T-helper 2 cell (primary cell): ENCODE measurements at places on chromosomes 12 and 14.

- no peak for DNase-seq
Measured at GRCh38 chr12:28603801-28604200, 413.5 kb downstream of the CCDC91 start.

- DNase-seq = peak; percentile 14
Measured at GRCh38 chr14:96363751-96364336, 518 bp downstream of the GSKIP start.

DNA sequence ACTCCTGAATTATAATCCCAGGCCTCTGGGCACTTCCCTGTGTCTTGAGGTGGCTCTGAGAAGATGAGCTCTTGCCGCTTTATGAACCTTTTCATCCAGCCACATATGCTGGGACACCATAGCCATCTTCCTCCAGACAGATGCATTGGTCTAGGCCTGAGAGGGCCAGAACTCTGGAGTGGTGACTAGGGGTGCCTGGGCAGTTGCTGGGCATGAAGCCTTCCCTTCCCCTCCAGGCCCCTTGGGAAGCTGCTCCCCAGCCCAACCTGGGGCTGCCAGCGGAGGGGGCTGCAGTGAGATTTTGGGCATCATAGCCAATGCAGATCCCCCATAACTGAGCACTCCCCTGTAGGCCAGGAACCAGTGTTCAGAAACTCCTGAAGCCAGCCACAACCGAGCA is 135.2 kb downstream of the GCH1 start:
- DNase-seq = no peak

GRCh38 chr12:111022386-111022785 is 102.0 kb upstream of the MYL2 start:
- no peak for DNase-seq

DNA sequence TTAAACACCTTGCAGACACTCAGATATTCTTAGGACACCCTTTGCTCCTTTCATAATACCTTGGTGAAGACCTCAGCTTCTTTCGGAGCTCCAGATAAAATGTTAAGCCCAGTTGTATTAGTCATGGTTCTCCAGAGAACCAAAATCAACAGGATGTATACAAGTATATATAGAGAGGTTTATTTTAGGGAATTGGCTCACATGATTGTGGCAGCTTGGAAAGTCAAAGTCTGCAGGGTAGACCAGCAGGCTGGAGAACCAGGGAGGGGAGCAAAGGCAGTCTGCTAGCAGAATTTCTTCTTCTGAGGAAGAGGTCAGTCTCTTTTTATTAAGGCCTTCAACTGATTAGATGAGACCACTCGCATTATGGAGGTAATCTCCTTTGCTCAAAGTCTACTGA is 6.9 kb upstream of the IGF1 start:
- DNase-seq = no peak

DNA sequence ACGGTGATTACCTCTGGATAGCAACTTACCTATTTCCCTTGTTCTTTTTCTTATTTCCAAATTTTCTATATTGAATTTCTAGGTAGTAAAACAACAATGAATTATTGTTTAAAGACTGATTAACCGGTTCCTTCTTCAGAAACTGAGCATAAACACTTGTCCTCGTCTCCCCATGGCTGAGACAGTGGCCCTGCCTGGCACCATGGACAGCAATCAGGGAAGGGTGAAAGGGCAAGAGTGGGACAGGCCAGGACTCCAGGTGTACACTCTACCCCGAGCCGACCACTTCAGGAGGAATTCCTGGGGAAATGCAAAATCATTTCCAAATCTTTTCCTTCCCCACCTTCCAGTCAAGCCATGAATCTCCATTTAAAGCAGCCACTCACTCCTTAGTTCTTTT is 48.8 kb upstream of the LTBP2 start:
- no peak for DNase-seq

DNA sequence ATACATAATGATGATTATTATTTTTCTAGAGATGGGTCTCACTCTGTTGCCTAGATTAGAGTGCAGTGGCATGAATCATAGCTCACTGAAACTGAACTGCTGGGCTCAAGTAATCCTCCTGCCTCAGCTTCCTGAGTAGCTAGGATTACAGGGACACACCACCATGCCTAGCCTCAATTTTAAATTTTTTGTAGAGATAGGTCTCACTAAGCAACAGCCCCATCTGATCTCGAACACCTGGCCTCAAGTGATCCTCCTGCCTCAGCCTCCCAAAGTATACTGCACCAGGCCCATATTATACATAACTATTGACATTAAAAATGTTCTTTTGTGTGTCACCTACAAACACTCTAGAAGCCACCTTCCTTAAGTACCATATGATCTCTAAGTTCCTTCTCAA is 3.4 kb downstream of the TXNRD1 start:
- DNase-seq = no peak

- no peak for DNase-seq
Measured at GRCh38 chr14:29940482-29940881, 12.8 kb upstream of the PRKD1 start.

- DNase-seq = no peak
Measured at GRCh38 chr14:92105893-92106142, 564 bp downstream of the ATXN3 start.

DNA sequence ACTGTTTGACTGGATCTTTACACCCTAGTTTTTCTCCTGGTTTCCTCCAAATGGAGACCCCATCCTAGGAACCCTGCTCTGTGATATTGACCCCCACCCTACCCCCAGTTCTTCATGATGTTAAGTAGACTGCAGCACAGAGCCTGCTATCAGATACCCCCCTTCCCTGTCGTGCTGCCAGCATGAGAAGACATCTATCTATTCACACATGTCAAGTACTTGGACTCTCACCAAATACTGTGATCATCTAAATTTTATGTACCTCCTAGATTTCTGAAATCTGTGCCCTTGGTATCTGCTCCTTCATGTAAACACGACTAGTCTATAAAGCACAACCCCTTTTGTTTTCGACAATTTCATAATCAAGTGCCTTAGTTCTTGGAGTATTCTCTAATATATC is 38.9 kb downstream of the FERMT2 start:
- DNase-seq = no peak

- DNase-seq = no peak
Measured at GRCh38 chr14:105083926-105084685, 18.9 kb upstream of the GPR132 start.

GRCh38 chr12:27861428-27862167 is 81.6 kb upstream of the MANSC4 start:
- no peak for DNase-seq

GRCh38 chr12:124434354-124434753 is 133.1 kb downstream of the NCOR2 start:
- DNase-seq = no peak

GRCh38 chr14:80965037-80965436 is 9.6 kb downstream of the TSHR start:
- DNase-seq = no peak

GRCh38 chr14:69504775-69505174 is 20.2 kb downstream of the PLEKHD1 start:
- no peak for DNase-seq

DNA sequence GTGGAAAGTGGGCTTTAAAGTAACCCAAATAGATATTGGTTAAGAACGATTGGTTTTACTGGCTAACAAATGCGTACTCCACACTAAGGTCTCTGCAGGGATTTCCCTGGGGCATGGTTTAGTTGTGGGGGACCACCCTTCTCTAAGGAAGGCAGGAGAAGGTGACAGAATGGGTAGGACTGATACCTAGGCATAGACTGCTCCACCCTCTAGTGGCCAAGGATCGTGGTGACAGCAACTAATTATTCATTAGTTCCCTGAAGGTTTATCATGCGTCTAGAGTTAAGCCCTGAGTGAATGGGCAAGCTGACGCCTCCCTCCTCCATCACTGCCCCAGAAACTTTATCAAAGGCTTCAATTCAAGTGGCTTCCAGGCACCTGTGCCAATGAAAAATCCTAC is 9.1 kb downstream of the FAM181A start:
- no peak for DNase-seq

- DNase-seq = no peak
Measured at GRCh38 chr12:83573671-83574070, 887.0 kb downstream of the TMTC2 start.

GRCh38 chr12:69071091-69071370 is 138.1 kb upstream of the CPM start:
- no peak for DNase-seq

DNA sequence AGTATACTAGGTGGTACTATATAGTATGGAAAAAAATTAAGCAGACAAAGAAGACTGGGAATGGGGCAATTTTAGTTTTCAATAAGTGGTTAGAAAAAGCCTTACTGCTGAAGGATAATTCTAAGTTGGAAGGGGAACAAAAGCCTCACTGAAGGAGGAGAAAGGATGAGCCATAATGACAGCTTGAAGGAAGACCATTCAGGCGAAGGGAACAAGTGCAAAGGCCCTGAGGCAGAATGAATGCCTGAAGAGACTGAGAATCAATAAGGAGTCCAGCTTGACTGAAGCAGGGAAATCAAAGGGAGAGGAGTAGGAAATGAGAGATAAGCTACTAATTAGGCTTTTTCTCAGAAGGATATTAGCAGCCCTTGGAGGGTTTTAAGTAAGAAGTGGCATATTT is 28.5 kb downstream of the PPP1R13B start:
- no peak for DNase-seq

- no peak for DNase-seq
Measured at GRCh38 chr14:75242546-75243273, 35.9 kb upstream of the FOS start.

- DNase-seq = no peak
Measured at GRCh38 chr12:852864-853263, 96.6 kb downstream of the RAD52 start.

- no peak for DNase-seq
Measured at GRCh38 chr14:37253905-37254304, 56.2 kb downstream of the MIPOL1 start.

- DNase-seq = no peak
Measured at GRCh38 chr14:100088226-100088625, 23.0 kb downstream of the EVL start.

DNA sequence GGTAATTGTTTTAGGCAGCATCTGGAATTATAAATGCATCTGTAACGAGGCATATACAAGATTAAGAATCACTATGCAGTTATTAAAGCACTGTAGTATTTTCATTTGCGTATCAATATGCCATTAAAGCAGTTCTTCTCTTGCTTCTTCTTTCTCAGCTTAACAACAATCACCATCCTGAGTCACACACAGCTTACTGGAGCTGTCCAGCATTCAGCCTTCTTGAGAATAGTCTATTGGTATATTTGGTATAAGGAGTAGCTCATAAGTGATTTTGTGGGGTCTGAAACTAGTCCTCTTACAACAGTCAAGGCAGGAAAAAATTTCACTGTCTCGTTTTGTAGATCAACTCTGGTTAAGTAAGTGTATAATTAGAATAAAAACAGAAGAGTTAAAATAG is 523.0 kb upstream of the FOXG1 start:
- no peak for DNase-seq

DNA sequence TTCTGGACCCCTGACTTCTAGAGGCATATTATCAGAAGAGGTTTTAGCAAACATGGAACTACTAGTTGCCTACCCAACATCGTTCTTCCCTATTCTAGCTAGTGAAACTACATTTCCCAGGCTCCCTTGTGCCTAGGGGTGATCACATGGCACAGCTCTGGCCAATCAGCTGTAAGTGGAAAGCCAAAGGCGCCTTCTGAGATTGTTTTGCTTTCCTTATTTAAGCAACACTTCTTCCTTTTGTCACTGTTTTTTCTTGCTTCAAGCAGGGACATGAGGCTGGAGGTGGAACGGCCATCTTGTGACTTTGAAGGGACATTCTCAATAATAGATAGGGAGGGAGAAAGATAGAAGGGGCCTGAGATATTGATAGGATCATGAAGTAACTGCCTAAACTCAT is 136.7 kb downstream of the ZNF664 start:
- DNase-seq = peak; percentile 41

- DNase-seq = peak; percentile 12
Measured at GRCh38 chr12:19739195-19739776, 300.0 kb downstream of the AEBP2 start.

DNA sequence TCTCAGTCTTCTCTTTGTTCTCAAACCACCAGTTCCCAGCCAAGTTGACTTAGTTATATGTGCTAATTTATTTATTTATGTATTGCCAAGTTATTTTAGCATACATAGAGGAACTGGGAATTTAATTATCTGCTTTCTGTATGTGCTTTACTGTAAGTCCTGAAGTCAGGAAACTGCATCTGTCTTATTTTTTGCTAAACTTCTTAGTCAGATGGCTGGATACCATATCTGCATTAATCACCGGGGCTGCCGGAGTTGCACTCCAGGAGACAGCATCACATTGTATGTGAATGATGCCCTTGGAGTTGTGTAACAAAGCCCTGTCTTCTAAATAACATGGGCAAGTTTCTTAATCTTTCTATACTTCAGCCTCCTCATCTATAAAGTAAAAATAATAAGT is 96.2 kb downstream of the MON2 start:
- no peak for DNase-seq

GRCh38 chr12:71218616-71219015 is 60.8 kb upstream of the TSPAN8 start:
- DNase-seq = no peak
